ENCODE measurements at places on chromosomes 5 and 9.
A peak's percentile ranks its signal among the peaks of the same experiment; 100 is the strongest.

DNA sequence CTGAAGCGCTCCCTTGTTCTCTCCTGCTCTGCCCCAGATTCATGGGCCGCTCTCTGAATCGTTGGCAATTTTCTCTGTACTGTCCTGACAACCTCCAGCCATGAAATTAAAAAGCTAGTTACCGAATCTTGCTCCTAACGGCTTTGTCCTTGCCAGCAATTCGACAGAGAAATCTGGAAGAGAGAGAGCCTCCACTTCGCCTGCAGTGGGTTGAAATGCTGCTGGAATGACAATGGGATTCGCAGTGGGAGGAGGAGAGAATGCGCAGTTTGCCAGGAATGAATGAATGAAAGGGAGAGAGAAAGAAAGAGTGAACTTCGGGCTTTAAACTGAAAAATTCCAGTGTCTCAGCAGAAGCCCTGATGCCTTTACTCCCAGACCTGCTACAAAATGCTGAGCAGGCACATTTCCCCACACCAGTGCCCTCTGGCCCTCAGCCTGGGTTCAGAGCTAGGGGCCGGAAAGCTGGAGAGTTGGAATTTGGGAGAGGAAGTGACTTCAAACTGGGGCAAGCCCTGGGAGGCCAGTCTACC, 11.5 kb upstream of the BOD1 start:
- DNase-seq, result no peak

DNA sequence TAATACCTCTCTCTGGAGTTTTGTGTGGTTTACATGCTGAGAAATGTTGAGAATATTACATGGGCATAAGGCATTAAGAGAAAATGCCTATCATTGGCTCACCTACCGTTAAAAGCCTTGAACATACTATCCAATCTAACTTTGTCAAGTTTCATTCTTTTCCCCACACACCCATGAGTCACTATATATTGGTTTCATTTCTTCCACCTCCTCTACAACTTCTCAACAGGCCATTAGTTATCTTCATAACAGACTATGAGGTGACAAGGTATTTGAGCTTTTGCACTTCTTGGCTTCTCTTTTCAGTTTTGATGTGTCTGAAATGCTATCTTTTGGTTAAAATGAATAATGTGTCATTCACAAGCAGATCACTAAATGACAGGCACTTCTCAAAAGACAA, 288.0 kb downstream of the KCNN2 start:
- no peak for DNase-seq

DNA sequence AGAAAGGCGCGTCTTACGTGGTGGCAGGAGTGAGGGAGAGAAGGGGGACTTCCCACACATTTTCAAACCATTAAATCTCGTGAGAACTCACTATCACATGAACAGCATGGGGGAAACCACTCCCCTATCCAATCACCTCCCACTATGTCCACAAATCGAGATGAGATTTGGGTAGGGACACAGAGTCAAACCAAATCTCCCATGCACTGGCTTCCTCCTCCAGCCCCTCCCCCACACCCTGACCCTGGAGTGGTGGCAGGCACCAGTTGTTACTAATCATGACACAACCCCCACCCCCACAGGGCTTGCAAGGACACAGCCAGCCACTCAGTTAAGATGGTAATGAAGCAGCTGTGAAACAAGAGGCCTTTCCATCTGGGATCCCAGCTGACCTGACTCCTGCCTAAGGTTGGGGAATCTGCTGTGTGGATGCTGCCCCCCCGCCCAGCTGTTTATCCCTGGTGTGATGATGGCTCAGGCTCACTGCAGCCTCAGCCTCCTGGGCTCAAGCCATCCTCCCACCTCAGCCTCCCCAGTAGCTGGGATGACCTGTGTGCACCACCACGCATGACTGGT, 57.1 kb upstream of the FUBP3 start:
- peak; percentile 66 for DNase-seq

DNA sequence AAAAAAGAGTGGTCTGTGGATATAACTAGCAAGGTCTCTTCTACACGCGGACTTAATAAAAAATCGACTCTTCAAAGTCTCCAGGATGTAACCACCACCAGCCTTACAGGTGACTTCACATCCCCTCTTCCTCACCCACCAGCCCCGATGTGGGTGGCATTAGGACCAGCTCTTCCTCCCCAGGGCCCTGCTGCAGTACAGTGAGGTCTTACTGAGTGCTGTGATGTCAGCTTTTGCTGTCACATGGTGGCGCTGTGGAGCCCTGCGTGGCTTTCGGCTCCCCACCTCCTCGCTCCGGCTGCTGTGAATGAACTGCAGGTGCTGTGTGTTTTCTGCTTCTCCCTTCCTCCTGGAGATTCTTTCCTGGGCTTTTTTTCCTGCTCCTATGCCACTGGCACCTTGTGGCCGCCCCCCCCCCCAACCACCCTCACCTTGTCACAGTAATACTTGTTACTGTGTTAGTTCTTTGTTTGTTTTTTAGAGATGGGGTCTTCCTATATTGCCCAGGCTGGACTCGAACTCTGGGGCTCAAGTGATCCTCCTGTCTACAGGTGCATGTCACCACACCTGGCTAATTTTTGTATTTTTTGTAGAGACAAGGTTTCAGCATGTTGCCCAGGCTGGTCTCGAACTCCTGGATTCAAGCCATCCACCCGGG, 15.8 kb upstream of the RAPGEF1 start:
- DNase-seq, result peak; percentile 89

DNA sequence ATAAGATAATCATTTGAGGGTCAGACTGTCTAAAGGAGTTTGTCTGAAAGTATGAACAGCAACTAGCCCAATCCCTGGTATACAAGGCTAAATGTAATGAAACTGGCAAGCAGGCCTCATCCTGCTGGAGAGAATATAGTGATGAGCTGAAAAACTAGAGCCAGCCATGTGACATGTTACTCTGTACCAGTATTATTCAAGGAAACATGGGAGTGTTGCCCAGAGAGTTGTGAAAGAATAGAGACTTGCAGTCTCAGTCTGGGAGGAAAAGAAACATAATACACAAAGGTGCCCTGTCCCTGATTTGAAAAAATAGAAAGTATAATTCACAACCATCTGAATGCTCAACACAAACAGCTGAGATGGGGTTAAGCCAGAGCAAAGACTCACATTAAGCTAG, 37.9 kb upstream of the HTR1A start:
- DNase-seq, result no peak

DNA sequence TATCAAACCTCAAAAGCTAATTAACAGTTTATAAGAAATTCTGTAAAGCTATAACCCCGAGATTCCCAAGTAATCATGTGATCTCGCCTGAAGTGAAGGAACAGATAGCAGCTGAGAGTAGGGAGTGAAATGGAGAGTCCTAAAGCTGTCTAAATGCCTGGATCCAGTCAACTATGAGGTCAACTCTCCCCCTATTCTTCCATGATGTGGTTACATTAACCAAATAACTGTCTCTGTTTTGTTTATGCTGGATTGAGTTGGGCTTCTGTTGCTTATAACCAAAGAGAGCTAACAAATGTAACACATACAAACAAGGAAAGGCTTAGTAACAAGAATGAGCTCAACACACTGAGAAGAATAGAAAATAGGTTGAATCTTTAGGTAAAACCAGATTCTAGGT, 41.6 kb downstream of the GKAP1 start:
- DNase-seq, result no peak

- DNase-seq, result no peak
Measured at GRCh38 chr9:37963936-37964739, 60.2 kb upstream of the SLC25A51 start.

DNA sequence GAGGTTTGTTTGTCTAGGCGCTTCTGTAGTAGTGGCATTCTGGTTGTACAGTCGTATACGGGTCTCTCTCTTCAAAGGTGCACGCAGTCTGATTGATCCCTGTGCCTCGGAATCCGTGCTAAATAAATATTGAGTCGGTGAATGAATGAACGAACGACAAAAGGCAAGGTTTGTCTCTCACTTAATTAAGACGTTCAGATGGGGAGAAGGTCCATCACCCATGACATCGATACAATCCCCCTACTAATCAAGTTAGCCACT, 500 bp upstream of the CREBRF start:
- no peak for DNase-seq

All from RKO (cell line).